ENCODE measurements at places on chromosomes 11 and 22.
A peak's percentile ranks its signal among the peaks of the same experiment; 100 is the strongest.

DNA sequence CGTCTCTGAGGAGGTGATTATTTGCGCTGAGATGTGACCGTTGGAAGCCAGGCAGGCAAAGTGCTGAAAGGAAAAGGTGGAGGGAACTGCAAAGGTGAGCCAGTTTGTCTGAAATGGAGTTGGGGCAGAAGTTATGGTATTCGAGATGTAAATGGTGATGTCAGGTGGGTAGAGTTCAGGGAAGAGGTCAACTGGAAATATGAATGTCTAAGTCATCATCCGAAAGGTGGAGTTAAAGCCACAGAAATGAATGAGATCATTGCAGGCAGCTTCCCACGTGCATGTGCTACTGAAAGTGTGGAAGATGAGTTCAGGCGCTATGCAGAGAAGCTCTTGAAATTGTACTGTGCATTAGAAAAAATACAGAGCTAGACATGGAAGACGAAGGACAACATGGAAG, 2.2 kb upstream of the BPIFC start:
- no peak for DNase-seq

- DNase-seq = no peak
These were observed 13.8 kb upstream of the SSTR3 start for GRCh38 chr22:37226087-37226486.

- DNase-seq = no peak
These were observed 40.5 kb upstream of the CLTCL1 start for GRCh38 chr22:19331975-19332374.

GRCh38 chr22:44573451-44573850, 75.4 kb upstream of the RTL6 start:
- no peak for DNase-seq

DNA sequence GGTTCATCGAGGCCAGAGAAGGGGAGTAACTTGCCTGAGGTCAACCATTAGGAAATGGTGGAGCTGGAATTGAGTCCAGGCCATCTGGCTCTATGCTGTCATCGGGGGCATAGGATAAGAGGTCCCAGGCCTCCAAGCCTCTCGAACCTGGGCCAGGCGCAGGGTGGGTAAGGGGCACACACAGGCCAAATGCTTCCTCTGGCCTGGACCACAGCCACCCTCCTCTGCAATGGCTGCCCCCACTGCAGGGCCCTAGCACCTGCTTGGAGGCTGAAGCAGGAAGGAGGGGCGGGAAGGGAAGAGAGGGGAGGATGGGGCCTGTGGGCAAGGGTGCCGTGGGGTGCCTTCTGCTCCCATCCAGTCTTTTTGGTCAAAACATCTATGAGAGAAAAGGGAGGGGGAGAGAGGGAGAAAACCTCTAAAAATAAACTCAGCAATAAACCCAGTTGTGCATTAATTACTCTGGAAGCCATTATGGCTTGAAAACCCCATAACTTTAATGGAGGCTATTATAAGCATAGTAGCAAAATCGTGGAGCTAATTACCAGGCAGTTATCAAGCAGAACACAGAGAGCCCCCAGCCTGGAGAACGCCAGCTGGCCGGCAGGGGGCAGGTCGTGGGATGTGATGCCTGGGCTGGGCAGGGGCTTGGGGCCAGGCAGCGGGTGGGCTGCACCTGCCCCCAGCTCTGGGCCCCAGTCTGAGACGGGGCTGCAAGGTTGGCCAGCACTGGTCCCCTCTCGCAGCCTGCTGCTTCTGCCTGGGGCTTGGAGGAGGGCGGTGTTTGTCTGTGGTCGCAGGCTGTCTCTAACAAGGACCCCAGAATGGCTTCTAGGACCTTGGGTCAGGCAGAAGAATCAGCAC, 21.1 kb downstream of the B3GAT1 start:
- DNase-seq = no peak

- no peak for DNase-seq
These were observed 70.4 kb upstream of the FGF3 start for GRCh38 chr11:69889400-69890318.

DNA sequence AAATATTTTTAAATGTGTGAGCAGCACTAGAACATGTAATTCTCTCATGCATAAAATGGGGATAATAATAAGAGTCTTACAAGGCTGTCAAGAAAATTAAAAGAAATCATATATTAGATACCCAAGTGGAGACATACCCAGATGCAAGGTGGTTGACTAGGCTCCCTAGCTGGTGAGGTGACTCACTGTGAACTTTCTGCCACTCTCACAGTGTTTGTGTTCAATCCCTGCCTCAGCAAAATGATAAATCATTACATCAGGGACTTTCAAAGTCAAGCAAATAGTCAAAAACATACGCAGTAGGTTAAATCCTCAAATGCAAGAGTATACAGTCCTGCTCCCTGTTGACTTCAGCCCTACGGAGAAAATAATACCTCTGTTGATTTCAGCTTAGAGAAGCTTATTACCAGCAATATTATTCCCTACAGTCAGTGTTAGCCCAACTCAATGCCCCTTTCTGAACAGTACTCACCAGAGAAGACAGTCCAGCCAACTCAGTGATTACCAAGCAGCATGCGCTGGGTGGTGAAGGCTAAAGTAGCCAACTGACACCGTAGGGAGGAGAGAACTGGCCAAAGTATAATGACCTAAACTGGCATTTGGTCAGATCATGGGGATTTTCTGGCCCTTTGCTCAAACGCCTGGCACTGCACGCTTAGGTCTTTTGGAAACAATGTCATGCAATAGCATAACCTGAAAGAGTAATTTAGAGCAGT, 73.1 kb upstream of the BARX2 start:
- DNase-seq = no peak

GRCh38 chr11:13595166-13595565, 73.3 kb upstream of the FAR1 start:
- no peak for DNase-seq

DNA sequence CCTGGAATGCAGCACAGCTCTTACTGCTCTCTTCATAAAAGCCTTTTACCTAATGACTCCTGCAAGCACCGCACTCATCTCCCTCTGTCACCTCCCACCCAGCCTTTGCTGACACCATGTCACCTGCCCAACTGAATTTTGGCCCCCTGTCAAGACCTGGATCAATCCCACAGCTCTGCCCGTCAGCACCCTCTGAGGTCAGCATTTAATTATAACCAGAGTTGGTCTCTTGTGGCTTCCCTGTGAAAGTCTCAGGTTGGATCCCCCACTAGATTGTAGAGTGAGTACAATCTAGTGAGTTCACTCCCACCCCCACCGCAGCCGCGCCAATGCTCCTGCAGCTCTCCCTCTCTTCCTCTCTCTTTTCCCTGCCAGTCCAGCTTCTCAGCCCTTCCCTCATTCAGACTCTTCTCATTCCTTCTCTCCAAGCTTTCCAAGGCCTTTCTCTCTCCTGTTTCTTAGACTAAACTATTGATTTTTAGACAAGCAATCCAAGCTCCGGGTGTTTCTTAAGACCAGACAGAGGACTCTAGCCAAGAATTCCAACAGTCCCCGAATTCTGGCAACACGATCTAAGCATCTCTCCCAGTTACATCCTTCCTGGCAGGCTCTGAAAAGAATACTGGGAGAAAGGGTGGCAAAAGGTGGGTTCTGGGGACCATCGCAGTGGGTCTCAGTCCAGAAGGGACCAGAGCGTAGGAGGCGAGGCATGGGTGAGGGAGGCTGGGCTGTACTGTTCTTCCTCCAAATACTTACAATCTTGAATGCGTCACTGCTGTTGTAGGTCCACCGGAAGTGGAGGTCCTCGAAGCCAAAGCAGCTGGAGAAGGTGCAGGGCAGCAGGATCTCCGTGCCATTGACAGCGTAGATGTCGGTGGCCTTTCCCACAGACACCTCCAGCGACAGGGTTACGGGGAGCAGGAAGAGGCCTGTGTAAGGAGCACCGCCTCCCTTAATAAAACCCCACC, 8.0 kb downstream of the SCN4B start:
- DNase-seq = no peak

DNA sequence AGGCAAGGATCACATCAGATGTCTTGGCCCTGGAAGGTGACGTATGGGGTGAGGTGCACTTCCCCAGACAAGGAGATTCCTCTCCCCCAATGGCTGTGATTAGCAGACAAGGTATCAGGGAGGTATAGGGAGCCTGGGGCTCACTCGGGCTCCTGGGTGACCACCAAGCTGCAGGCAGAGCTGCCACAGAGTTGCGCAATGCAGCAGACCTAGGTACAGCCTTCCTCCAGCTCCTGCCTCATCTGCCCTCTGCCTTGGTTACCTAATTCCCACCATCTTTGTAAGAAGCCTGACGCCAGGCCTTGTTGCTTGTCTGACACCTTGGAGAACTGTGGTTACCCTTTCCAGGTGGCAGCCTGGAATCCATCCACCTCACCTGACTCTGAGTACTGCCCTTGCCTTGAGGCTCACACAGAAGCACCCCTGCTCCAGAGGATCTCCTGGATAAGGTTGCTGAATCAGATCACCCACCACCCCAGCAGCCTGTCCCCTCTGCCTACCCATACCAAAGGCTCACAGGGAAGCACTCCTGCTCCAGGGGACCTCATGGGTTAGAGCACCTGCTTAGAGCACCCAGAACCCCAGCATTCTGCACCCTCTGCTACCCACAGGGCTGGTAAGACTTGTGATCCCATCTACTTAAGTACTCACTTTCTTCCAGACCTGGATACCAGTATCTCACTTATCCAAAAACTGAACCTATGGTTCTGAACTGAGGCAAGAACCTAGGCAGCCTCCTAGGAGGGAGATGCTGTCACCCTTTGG, 40.4 kb downstream of the GAB4 start:
- no peak for DNase-seq

- no peak for DNase-seq
These were observed 454.3 kb upstream of the KIRREL3 start for GRCh38 chr11:127454856-127455255.

DNA sequence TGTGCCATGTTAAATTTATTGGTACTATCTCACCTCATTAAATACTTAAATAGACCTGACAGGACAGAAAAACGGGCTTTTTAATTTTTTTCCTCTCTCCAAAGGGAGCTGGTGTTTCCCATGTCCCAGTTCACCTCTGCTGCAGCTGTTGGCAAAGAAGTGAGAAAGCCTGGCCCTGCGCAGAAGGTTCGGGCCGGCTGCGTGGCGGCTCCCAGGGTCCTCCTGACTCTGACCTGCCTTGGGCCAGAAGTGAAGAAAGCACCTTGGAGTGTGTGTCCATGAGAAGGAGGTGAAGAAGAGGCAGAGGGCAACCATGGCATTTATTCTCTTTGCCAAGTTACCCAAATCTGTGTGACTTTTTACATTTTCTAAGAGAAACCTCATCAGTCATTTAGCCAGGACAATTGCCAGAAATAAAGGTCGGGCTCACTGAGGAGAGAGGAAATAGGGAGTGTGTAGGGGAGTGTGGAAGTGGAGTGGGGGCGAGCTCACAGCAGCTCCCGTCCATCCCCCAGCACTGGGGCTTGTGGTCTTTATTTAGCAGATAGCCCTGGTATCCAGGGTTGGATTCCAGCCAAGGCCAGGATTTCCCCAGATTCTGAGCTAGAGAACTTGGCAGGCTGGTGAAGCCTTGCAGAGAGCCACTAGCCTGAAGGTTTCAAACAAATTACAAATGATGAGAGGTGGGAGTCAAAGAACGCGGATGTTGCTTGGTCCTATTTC, 102.4 kb upstream of the CADM1 start:
- no peak for DNase-seq

DNA sequence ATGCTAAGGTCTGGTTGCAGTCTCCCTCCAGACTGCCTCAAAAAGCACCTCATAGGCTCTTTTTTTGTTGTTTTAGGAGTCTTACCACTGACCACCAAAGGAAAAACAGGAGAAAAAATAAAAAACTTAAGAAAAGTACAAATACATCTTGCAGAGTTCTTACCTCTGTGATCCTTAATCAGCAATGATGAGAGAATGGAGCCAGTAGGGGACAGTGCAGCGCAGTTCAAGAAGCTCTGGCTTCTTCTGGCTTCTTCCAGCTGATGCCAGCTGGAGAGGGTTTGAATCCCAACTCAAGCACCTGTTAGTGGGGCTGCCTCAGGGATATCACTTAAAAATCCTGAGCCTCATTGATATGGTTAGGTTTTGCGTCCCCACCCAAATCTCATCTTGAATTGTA, 223.3 kb upstream of the ISX start:
- DNase-seq = peak; percentile 52

DNA sequence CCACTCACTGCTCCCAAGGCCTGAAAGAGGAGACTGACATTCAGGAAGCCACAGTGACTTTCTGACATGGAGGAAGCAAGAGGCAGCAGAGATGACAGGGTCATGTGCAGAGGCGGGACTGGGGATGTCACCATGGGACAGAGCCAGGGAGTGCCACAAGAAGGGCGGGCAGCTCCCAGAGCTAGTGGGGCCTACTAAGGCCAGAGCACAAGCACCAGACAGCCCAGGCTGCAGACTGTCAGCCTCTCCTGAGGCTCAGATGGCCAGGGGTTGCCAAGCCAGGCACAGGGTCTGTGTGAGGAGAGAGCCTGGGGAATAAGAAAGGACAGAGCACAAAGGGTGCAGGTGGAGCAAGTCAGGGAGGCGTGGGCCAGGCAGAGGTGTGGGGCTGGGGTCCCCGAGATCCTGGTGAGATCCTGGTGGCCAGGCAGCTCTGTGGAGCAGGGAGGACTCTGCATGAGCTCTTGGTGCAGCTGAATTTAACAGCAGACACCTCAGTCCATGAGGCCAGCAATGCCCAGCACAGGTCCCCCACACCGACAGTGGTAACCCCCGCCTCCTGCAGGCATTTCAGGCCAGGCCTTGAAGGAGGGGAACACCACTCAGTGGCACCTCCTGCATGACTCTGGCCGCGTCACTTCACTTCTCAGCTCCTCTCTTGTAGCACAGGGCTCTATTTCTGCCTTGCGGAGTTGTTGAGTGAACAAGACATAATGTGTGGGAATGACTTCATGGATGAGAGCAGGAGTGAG, 52.3 kb downstream of the SGSM3 start:
- no peak for DNase-seq

DNA sequence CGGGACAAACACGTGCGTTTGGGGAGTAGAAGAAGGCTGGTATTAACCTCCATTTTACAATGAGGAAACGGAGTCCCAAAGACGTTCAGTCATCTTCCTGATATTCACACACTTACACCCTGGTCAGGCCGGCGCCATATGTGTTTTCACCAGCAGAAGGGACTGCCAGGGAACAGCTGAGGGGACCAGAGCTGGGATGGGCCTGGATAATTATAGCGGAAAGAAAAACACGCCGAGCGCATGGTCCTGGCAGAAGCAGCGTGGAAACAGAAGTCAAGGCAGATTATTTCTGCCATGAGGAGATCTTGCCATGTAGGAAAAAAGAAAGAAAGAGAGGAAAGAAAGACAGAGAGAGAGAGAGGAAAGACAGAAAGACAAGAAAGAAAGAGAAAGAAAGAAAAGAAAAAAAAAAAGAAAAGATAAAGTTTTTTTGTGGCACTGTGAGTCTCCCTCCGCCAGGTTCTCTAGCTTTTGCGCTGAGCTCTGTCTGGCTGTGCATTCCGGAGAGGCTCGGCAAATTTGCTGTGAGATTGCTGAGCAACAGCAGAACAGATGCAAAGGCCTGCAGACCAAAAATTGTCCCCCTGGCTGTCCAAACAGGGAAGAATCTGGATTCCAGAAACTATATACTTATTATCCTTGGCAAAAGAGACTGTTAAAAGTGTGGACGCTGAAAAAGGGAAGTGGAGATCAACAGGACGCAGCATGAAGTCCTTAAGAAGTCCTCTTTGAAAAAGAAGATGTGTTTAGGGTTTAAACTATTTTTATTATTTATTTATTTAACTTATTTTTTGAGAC, 1.3 kb upstream of the UCP2 start:
- peak; percentile 75 for DNase-seq

Measured in Karpas-422 (cell line).